ENCODE measurements at places on chromosomes 1 and 21.

DNA sequence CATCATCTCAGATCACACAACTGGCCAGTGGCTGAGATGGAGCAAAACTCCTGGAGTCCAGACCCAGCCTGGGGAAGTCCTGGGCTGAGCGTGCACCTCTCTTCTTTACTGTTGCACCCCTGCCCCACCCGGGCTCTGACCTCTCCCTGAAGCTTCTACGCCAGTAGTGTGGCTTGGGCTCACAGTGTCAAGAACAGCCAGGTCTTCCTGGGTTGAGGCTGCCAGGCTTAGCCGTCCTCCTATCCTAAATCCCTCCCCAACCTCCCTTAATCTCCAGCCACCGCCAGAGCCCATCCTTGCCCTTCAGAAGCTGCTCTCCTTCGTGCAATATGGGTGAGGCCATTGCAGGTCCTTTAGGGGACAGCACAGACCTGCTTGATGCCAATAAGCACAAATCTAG lies 399.2 kb upstream of the VAMP3 start:
- DNase-seq, result no peak

- peak; percentile 55 for DNase-seq
These were observed 84.0 kb upstream of the IVNS1ABP start for GRCh38 chr1:185401019-185401418.

DNA sequence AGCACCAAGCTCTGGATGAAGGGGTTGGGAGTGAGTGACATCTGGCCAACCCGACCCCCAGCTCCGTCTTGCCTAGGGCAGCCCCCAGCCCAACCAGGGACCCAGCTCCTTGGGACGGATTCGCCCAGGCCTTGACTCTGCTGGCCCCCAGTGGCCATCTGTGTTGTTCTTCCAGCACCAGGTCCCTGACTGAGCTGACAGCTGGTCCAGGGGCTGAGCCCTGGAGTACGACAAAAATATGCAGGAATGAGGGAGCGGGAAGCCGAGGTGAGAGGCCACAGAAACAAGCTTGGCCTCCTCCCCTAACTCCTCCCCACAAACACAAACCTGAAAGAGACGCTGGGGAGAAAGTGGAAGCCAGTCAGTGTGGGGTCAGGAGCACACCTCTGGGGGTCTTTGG lies 55.0 kb upstream of the PAX7 start:
- DNase-seq, result no peak

GRCh38 chr1:53378932-53379661 lies 51.2 kb upstream of the LRP8 start:
- DNase-seq, result no peak

- DNase-seq, result no peak
These were observed 208.7 kb downstream of the FGGY start for GRCh38 chr1:59505596-59506028.

DNA sequence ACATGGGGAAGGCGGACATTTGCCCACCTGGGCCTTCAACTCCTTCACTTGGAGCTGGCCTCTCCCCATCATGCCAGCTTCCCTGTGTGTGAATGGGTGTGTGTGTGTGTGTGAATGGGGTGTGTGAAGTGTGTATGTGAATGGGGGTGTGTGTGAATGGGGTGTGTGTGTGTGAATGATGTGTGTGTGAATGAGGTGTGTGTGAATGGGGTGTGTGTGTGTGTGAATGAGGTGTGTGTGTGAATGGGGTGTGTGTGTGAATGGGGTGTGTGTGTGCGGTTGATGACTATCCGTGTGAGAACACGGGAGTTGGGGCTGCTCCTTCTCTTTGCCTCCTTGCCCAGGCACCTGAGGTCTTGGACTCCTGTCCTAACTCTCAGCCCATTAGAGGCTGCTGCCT lies 9.6 kb downstream of the MFSD2A start:
- DNase-seq, result no peak

DNA sequence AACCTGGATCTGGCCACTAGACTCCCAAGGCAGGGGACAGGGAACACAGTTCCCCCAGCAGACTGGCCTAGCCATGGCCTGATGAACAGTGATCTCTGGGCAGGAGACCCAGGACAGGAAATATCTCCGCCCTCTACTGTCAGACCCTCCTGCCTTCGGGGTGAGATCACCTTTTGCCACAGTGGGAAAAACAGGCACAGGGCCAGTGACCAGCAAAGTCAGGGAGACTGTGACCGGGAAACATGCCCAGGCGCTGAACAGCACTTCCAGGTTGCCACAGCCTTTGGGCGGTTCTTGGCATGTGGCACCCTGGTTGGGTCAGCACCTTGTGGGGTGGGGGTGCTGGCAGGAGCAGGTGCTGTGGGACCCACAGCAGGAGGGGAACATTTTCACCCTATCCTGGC lies 8.9 kb upstream of the ZNF669 start:
- no peak for DNase-seq

DNA sequence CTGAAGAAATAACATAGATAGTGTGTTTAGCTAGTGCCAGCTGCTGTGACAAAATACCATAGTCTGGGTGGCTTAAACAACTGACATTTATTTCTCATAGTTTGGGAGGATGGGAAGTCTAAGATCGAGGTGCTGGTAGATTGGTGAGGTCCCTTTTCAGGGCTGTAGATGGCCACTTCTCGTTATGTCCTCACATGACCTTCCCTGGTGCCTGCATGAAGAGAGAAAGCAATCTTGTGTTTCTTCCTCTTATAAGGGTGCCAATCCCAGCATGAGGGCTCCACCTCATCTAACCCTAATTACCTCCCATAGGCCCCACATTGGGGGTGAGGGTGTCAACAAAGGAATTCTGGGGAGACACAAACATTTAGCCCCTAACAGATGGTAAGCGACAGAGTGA lies 9.3 kb downstream of the MTARC2 start:
- DNase-seq, result no peak

All from T1000 (cell line).